ENCODE measurements at places on chromosomes 2 and 18.

DNA sequence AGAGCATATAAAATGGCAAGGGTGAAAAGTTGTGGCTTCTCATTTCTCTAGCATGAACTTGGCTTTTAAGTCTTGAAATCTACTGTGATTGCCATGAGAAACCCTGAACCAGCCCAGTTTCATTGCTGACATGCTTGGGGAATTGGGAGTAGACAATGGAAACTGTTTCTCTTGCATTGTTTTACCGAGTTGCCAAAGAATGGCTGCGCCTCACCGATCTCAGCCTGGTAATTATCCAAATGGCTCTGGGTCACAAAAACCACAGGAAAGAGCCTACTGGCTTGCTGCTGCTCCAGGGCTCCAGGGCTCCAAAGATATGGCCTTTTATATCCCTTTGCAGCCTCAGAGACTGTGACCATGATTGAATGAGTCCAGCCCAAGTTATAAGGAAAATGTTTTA lies 310.4 kb upstream of the NT5C1B start:
- DNase-seq: no peak

DNA sequence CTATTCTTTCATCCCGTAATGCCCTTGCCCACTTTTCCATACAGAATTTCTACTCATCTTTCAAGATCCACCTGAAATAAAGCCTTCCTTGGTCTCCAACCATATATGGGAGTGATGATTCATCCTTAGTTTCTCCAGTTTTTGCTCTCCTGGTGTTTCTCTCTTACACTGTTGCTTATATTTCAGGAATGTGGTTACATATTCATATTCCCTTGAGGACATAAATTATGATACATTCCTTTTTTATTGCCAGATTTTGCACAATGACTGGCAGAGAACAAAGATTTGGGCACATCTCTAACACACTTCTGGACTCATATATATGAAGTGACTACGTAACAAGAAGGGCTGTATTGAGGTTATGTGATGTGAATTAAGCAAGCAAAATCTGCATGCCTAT lies 1573.4 kb upstream of the NXPH2 start:
- DNase-seq: no peak

- no peak for DNase-seq
Observed at GRCh38 chr2:146131048-146131447, 1611.1 kb upstream of the ZEB2 start.

DNA sequence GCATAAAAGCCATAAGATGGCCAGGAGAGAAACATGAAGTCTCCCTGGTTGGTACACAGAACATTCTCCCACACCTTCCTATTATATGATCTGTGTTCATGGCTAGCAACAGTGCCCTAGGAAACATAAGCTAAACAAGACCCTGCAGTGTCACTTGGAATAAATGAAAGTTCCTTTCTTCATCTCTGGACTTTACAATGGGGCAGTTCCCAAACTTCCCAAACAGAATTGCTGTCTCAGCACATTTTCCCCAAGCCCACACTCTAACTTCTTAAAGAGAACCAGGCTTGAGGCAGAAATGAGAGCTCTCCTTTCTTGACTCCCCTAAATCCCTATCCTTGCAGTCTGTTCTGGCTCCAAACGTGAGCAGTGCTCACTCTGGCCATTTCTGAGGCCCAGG lies 173.2 kb upstream of the CREB1 start:
- DNase-seq: no peak

GRCh38 chr2:55926246-55926645 lies 2.7 kb upstream of the EFEMP1 start:
- DNase-seq: no peak

DNA sequence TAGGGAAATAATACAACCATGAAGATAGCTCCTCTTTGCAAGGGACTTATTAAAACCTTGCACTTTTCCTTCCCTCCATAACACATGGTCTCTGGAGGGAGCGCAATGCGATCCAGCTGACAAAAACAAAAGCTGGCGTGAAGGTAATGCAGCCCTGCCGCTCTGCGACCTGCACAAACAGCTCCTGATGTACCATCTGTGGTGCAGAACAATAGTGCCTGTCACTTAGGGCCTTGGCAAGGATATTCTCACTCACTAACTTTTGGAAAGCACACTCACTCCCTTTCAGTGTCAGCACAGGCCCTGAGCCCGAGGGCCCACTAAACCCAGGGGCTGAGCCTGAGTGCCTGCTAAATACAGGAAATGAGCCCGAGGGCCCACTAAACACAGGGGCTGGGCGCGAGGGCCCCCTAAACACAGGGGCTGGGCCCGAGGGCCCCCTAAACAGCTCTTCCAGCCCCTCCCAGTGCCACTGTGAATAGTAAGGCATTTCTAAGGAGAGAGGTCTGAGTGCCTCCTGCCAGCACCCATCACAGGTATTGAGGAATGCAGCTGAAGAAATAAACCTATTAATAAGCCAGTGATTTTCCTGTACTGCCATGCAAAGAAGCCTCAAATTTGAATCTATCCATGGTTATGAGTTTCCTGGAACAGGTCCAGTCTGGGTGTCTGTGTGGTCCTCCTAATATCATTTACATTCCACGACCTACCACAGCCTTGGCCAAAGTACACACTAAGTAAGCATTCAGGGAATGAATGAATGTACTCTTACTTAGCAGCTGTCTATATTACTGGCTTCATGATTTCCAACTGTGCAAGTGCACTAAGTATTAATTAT lies 9.3 kb downstream of the L3MBTL4 start:
- no peak for DNase-seq

DNA sequence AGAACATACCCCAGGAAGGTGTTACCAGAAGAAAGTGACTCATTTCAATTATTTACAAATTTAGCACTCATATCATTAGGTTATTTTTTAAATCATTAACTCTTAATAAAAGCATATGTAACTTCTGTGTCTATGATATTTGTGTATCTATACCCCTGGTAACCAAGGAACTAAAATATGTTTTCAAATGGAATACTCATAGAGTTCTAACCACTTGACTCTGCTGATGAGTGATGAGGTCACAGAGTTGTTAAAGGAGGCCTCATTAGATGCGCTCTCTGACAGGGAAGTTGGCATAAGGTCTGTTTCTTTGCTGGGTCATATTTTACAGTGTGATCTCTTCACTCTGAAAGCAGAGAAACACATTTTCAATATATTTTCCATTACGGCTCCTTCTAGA lies 73.4 kb downstream of the CCDC150 start:
- no peak for DNase-seq

- DNase-seq: no peak
Observed at GRCh38 chr2:238868616-238869292, 20.9 kb downstream of the TWIST2 start.

GRCh38 chr2:235444101-235444597 lies 49.7 kb upstream of the AGAP1 start:
- no peak for DNase-seq

GRCh38 chr2:203745267-203745666 lies 38.8 kb downstream of the CD28 start:
- no peak for DNase-seq

GRCh38 chr2:25322312-25322711 lies 19.4 kb downstream of the DNMT3A start:
- no peak for DNase-seq

GRCh38 chr2:20132990-20133535 lies 81.6 kb upstream of the LAPTM4A start:
- no peak for DNase-seq

DNA sequence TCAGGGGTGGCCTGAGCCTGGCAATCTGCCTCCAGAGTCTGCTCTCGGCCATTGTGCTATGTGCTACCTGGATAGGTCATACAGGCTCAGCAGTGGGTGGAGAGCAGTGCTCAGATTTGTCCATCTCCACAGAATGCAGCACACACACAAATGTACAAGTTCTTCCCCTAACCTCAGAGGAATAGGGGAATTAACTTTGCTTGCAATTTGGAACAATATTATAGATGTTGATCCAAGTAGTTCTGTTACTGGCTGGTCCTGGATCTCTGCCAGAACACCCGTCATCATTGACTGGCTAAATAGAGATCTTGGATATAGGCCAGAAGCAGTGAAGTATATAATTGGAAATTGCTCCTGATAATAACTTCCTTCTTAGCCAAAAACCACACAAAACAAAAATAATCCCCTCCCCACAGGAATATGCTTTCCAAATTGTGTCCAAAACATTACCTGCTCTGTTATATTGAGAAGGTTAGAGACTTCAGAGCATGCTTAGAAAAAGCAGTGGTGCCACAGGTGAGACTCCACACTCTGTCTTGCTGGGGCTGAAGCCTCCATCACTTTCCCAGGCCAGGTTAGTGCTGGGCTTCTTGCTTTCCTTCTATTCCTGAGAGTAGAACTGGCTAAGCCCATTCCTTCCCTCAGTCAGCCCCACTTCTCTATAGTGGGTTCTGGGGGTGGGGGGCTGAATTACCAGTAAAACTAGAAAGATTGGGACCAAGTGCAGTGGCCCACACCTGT lies 38.8 kb downstream of the NCAPH start:
- DNase-seq: no peak

GRCh38 chr2:162226836-162227235 lies 16.4 kb downstream of the FAP start:
- no peak for DNase-seq

- no peak for DNase-seq
Observed at GRCh38 chr2:41600460-41600859, 447.4 kb upstream of the PKDCC start.

GRCh38 chr2:205937211-205937610 lies 148.8 kb downstream of the INO80D start:
- DNase-seq: no peak

- DNase-seq: no peak
Observed at GRCh38 chr2:9261231-9261883, 54.7 kb downstream of the ASAP2 start.

GRCh38 chr2:71897137-71897480 lies 250.6 kb downstream of the CYP26B1 start:
- DNase-seq: no peak

- DNase-seq: no peak
Observed at GRCh38 chr18:44793194-44793593, 112.5 kb downstream of the SETBP1 start.

- DNase-seq: no peak
Observed at GRCh38 chr18:59665057-59666006, 31.9 kb downstream of the CCBE1 start.

DNA sequence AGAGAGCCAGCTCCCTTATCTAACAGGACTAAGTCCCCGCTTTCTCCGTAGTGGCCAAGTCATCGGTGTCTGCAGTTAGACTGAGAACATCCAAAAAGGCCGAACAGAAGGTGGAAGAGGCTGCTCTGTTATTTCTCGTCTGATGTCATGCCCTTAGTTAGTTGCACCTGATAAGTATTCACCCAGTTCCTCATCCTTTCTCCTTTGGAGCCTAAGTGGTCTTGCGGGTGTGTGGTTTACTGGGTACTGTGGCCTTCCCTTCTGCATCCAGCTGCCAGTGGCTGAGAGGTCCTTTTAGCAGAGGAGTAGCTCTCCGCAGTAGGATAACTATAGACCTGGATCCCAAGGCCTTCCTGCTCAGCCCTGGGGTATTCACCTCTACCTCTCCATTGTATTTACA lies 211.6 kb downstream of the BCL2 start:
- DNase-seq: no peak

DNA sequence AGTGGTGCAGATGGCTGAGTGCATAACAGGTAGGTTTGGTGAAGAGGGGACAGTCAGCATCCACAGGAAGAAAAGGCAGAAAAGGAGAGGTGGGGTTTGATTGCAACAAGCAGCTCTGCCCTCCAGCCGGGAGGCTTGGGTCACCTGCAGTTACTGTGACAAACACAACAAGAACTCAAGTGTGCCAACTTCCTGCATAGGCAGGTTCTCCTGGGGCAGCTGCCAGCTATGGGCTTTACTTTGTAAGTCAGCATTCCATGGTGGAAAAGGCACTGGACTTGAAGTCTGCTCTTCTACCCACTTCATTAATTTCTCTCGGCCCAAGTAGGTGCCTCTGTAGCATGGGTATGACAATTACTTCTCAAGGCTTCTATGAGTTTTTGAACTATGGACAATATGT lies 98.9 kb downstream of the MYT1L start:
- no peak for DNase-seq

DNA sequence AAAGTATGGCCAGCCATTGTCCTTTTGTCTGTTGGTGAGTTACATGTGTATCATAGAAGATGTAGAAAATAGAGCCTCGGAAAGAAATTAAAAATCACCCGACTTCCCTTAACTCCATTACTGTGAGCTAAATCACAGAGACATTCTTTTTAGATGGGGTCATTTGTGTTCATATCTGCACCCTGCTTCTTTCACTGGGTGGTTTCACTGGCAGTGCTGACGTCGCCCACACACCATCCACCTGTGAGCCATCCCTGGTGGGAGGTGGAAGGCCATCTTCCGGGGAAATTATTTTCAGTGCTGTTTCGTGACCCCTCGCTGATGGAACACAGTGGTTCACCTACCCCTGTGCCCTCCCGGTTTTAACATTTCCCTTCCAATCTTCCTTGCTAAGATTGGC lies 21.2 kb downstream of the SH3BP4 start:
- DNase-seq: no peak

- no peak for DNase-seq
Observed at GRCh38 chr18:45008694-45009413, 328.2 kb downstream of the SETBP1 start.

GRCh38 chr2:45809205-45809604 lies 157.7 kb downstream of the PRKCE start:
- DNase-seq: no peak

DNA sequence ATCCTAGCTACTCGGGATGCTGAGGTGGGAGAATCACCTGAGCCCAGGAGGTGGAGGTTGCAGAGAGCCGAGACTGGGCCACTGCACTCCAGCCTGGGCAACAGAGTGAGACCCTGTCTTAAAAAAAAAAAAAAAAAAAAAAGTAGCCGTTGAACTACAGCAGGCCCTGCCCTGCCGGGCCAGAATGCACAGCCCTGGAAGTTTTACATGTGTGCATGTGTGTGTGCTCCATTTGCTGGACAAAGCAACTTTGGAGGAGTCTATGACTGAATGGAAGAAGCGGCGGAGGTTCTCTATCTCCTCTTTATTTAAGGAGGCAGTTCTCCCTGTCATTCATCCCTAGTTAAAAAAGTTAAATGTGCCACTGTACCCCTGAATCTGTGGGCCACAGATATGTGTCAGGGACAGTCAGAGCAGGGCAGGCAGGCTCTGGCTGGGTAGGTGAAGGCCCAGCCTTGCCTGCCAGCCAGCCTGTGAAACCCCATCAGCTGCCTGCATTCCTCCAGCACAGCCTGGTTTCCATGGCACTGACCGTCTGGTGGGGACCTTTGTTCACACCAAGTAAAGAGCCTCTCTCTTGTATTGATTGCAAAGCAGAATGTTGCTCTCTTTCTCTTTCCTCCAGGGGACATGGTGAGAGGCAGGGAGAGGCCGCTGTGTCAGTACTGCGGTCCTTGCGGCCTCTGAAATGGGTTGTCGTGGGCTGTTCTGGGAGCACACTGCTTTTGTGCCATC lies 10.9 kb downstream of the LIPG start:
- DNase-seq: no peak

GRCh38 chr2:46025081-46025480 lies 272.1 kb upstream of the EPAS1 start:
- DNase-seq: no peak
